ENCODE measurements at places on chromosomes 2 and 18. TPM values are rescaled to one million over a fixed set of nuclear protein-coding genes. Genes with fewer than 3 reads are reported as not detected.

- no peak for DNase-seq
- H3K4me1 ChIP-seq = no peaks in the 10 kb centered on the region
- H3K4me3 ChIP-seq = no peak overlapping the region
Measured at GRCh38 chr2:215374002-215374401, 61.9 kb downstream of the FN1 start.

DNA sequence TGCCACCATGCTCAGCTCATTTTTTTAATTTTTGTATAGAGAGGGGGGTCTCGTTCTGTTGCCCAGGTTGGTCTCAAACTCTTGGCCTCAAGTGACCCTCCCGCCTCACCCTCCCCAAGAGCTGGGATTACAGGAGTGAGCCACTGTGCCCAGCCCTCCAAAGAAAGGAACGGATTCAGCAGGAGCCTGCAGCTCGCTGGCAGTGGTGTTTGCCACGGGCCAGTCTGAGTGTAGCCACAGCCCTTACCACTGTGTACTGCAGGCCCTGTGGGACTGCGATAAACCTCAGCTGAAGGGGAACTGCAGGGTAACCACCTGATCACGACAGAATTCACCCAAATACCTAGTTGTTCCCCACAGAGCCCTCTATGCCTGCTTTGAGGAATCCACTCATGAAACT lies 6.8 kb downstream of the COPS9 start:
- no peak overlapping the region for H3K4me3 ChIP-seq
- H3K36me3 ChIP-seq = peaks cover 22% of the 10 kb centered on the region
- H3K4me1 ChIP-seq = peaks cover 5% of the 10 kb centered on the region
- no peak overlapping the region for H3K27ac ChIP-seq
- H3K27me3 ChIP-seq = peaks cover 4% of the 10 kb centered on the region
- no peak for DNase-seq

DNA sequence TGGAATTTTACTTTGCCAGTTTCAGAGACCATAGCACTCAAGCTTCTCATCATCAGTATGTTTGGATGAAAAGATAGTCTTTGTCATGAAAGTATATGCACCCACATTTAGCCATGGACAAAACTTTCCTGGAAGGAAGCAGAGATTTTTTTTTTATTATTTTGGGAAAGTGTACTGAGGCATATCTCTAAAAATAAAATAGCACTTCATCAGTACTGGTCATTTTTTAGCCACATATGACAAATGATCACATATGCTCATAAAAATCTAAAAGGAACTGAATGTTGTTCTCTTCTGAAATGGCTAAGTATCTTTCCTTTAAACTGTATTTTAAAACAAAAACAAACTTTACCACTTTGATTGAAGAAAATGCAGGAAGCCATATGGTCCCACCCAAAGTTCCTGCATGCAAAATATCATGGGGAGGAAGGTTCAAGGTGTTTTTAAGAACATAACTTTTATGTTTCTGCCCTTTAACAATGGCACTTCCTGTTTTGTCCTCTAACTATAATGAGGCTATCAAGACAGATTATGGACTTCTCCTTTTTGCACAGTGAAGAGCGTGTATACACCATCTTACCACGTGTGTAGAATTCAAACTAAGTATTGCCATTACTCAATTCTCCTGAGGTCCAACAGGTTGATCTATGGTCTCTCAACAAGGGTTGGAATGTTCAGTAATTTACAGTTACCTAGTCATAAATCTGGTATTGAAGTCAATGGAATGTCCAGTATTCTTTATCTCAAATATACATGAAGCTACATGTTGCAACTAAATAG lies 77.1 kb upstream of the SLC39A10 start:
- no peaks in the 10 kb centered on the region for H3K4me1 ChIP-seq
- H3K27me3 ChIP-seq = no peaks in the 10 kb centered on the region
- H3K36me3 ChIP-seq = no peaks in the 10 kb centered on the region

- peaks cover 11% of the 10 kb centered on the region for H3K27me3 ChIP-seq
- peaks cover 34% of the 10 kb centered on the region for H3K4me1 ChIP-seq
- peaks cover 5% of the 10 kb centered on the region for H3K36me3 ChIP-seq
- H3K27ac ChIP-seq = peak overlapping the region; percentile 9
- DNase-seq = peak; percentile 68
Measured at GRCh38 chr2:10355471-10356438, 53.1 kb downstream of the HPCAL1 start.

DNA sequence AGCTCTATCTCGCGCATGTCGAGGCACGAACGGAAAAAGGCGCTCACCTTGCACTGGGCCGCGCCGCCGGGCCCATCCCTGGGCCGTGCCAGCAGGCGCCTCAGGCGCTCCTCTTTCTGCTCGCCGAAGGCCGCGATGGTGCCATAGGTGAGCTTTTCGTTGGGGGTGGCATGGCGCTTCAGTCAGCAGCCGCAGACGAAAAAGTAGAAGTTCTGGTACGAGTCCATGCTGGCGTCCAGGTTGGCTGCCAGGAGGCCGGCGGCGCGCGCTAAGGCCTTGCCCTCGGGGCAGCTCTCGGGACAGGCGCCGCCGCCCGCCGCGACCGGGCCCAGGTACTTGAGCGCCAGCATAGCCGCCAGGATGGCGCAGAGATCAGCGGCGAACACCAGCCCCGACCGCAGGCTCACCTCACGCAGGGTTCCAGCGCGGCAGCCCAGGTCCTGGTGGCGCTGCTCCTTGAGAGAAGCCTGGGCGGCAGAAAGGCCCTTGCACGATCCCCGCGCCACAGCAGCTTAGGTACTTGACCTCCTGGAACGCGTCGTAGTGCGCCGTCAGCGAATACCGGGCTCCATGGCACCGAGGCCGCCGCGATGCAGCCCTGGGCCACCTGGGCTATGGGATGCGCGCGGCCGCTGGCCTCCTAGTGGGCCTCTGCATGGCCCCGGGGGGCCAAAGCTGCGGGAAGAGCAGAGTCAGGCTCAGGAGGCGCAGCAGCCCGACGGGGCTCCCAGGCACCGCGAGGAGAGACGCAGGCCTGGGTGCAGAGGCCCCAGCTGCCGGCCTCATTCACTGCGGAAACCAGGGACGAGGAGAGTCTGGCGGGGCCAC lies 12.8 kb downstream of the ALPG start:
- peak overlapping the region; percentile 82 for H3K4me3 ChIP-seq
- no peak for DNase-seq
- peaks cover 18% of the 10 kb centered on the region for H3K27me3 ChIP-seq
- no peak overlapping the region for H3K27ac ChIP-seq

- peaks cover 7% of the 10 kb centered on the region for H3K27me3 ChIP-seq
- H3K4me3 ChIP-seq = peak overlapping the region; percentile 87
- DNase-seq = peak; percentile 35
- H3K4me1 ChIP-seq = peaks cover 9% of the 10 kb centered on the region
Measured at GRCh38 chr2:29115797-29116781, 874 bp downstream of the CLIP4 start.

DNA sequence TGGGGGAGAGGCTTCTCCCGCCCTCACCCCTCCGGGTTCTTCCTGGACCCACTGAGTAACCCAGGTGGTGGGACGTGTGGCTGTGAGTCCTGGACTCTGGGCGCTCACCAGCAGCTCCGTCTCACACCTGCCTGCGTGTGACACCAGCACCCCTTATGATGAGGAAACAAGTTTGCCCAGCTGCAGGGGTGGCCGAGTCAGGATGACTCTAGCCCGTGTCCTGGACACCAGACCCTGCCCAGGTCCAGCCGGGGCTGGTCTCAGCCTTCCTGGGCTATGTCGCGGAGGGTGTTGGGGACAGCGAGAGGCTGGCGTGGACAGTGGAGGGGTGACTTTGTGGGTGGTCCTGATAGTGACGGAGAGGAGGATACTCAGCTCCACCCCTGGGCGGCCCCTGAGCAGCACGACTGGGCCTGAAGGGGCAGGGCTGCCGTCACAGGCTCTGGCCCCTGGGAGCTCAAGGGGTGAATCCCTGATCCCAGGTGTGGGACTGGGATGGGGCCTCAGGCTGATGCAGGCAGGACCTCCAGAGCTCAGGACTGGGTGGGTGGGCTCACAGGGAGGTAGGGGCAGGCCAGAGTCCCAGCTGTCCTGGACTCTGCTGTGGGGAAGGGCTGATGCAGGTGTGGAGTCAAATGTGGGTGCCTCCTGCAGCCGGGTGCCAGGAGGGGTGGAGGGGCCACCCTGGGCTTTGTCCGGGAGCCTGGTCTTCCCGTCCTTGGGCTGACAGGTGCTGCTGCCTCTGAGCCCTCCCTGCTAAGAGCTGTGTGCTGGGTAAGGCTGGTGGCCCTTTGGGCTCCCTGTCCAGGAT lies 3.7 kb downstream of the GPR35 start:
- H3K27ac ChIP-seq = no peak overlapping the region
- no peaks in the 10 kb centered on the region for H3K4me1 ChIP-seq
- DNase-seq = no peak

- H3K27me3 ChIP-seq = no peaks in the 10 kb centered on the region
- H3K4me1 ChIP-seq = peaks cover 18% of the 10 kb centered on the region
- no peak for DNase-seq
- no peak overlapping the region for H3K27ac ChIP-seq
- no peaks in the 10 kb centered on the region for H3K36me3 ChIP-seq
Measured at GRCh38 chr2:148108385-148108784, 87.5 kb downstream of the MBD5 start.

- H3K4me1 ChIP-seq = peaks cover 2% of the 10 kb centered on the region
- peaks cover 25% of the 10 kb centered on the region for H3K36me3 ChIP-seq
- no peak overlapping the region for H3K4me3 ChIP-seq
- H3K27ac ChIP-seq = no peak overlapping the region
Measured at GRCh38 chr2:175964195-175964594, 37.9 kb downstream of the LNPK start.

DNA sequence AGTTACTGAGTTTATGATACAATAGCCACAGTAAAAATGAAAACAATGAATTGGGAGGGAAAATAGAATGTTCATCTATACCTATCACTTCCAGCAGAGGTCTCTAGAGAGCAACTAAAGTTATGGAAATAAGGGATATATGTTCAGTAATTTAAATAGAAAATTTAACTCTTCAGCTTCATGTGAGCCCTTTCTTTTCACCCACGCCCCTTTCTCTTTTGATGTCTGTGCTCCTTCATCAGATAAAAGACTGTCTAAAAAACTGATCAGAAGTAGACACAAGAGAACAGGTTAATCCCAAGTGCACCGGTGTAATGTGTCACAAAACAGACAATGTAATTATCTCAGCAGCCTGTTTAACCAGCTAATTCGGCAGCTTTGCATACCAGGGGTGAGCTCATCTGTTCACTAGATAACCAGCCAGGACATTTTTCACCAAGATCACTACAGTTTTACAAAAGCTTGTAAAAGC lies 238.5 kb upstream of the ERBB4 start:
- no peaks in the 10 kb centered on the region for H3K27me3 ChIP-seq
- H3K36me3 ChIP-seq = no peaks in the 10 kb centered on the region
- H3K27ac ChIP-seq = no peak overlapping the region
- no peak overlapping the region for H3K4me3 ChIP-seq

DNA sequence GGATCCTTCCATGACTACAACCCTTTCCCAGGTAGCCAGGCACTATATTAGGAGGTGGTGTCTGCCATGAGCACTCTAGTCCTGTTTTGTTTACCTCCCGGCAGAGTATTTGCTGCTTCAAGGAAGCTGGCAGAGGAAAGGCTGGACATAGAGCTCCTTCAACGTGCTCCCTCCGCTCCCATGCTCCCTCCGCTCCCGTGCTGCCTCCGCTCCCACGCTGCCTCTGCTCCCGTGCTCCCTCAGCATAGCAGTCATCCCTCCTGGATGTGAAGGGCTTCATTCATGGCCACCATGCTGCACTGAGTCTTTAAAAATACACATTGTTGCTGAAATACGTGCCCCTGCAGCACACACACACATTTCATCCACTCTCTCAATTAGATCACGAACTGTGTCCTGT lies 181.9 kb upstream of the MYT1L start:
- peaks cover 4% of the 10 kb centered on the region for H3K27me3 ChIP-seq
- DNase-seq = no peak

DNA sequence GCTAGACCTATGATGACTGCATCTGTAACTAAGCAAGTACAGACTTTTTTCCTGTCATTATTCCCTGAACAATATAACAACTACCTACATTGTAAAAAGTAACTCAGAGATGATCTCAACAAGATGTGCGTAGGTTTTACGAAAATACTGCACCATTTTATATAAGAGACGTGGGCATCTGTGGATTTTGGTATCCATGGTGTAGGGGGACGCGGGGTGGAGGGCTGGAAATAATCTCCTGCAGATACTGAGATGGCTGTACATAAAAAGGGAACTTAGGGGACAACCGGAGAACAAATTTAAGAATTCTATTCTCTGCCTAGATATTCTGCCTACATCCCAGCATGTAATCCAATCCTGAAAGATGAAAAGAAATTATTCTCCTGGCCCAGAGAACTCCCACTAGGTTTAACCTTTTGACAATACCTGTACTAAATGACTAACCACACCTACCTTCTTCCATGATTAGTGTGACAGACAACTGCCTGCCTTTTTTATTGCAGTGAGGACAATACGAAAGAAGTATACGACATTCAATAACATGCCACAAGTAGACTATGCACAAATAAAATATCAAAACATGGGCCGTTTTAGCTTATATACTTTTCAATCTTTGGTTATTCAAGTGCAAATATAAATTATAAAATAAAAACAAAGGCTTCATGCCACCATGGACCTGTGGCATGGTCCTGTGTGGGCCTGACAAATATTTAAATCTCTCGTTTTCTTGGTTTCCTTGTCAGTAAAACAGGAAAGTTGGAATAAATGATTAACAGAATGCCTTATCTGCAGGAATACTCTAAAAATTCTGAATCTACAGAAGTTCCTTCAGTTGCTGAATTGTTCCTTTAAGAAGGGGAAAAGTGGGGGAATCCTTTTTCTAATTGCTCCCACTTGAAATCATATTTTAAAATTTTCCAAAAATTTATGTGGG lies 46.3 kb downstream of the RTN4 start:
- no peak for DNase-seq
- H3K4me1 ChIP-seq = peaks cover 50% of the 10 kb centered on the region

DNA sequence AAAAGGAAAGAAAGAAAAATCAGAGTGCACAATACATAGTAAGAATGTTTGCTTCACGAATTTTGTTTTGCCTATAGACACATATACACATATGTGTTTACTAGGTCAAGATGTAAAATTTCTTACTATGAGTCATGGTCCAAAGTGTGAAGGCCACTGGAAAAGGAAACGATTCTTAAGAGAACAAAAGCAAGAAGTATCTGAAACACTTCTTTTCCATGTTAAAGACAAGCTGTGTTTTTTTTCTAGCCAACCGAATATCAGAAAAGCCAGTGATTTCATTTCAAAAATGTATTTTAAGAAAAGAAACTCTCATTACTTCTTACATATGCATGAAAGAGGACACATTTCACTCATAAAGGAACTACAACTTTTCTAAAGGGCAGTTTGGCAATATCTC lies 24.9 kb downstream of the PECR start:
- peaks cover 2% of the 10 kb centered on the region for H3K27me3 ChIP-seq
- no peak for DNase-seq
- H3K27ac ChIP-seq = no peak overlapping the region
- H3K4me1 ChIP-seq = no peaks in the 10 kb centered on the region
- H3K36me3 ChIP-seq = no peaks in the 10 kb centered on the region
- no peak overlapping the region for H3K4me3 ChIP-seq

- H3K27ac ChIP-seq = no peak overlapping the region
- H3K4me1 ChIP-seq = no peaks in the 10 kb centered on the region
- H3K27me3 ChIP-seq = peaks cover 2% of the 10 kb centered on the region
- no peak overlapping the region for H3K4me3 ChIP-seq
- no peak for DNase-seq
- H3K36me3 ChIP-seq = no peaks in the 10 kb centered on the region
Measured at GRCh38 chr2:152611458-152612231, 105.6 kb downstream of the PRPF40A start.

TEKT4 gene
- not detected for total RNA-seq

LBX2 gene
- total RNA-seq = 0.96 TPM

GPR75 gene
- total RNA-seq = 5.6 TPM

SCYGR6 gene
- not detected for total RNA-seq

CASP10 gene
- not detected for total RNA-seq

LRRTM4 gene
- 18.6 TPM for total RNA-seq

POTEE gene
- total RNA-seq = 1.4 TPM

CD8B2 gene
- total RNA-seq = not detected

PSTPIP2 gene
- 0.20 TPM for total RNA-seq

TM4SF20 gene
- total RNA-seq = not detected

TMEM163 gene
- total RNA-seq = 27.7 TPM
